ENCODE measurements at places on chromosomes 2 and 18. TPM values are rescaled to one million over a fixed set of nuclear protein-coding genes. Genes with fewer than 3 reads are reported as not detected.

ATP6V1C2 gene
- not detected for total RNA-seq

GRCh38 chr2:150100336-150100735 lies 387.1 kb downstream of the RND3 start:
- no peak for DNase-seq

GRCh38 chr2:144586476-144586875 lies 66.6 kb upstream of the ZEB2 start:
- DNase-seq = no peak

FSIP2 gene
- not detected for total RNA-seq

DNA sequence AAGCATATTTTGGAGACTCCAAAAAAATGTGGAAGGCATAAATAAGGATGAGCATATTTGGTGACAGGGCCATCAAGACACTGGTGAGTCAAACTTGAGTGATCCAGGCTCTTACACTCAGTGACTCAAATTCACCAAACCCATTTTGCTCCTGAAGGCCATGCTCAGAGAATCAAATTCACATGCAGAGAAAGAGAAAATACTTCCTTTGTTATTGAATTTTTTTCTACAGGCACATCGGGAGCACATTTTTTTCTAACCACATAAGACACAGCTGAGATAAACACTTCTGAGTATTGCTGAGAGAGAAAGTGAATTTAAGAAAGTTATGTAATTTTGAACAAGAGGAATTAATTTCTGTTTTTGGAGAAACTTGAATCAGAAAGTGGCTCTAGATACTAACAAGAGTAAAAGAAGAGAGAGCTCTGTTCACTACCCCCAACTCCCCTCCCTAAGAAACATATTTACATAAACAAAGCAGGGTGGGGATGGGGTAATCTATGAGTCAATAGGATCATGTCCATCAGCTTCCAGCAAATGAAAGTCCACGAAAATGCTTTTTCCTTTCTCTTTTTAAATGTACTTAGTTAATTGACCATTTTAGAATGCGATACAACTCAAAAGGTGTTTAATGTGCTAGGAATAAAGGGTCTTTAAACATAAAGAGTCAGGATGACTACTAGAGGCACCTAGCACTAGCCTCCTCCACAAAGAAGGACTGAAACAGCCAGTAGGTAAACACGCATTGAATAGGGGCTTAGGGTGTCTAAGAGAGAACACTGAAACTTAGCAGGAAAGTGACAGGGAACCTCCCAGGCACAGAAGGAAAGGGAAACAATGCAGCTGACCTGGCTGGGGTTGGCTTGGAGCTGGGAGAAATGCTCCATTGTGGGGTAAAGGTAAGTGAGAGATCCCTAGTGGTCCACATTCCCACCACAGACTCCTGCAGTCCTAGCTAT lies 152.3 kb downstream of the KCNE4 start:
- DNase-seq = no peak

- no peak for DNase-seq
Measured at GRCh38 chr2:7053650-7054265, 136.5 kb downstream of the RNF144A start.

GRCh38 chr18:49646873-49647272 lies 85.0 kb downstream of the LIPG start:
- DNase-seq = no peak

- no peak for DNase-seq
Measured at GRCh38 chr2:33222309-33222708, 254.1 kb upstream of the RASGRP3 start.

- DNase-seq = no peak
Measured at GRCh38 chr2:36871068-36871707, 95.1 kb downstream of the STRN start.

DNA sequence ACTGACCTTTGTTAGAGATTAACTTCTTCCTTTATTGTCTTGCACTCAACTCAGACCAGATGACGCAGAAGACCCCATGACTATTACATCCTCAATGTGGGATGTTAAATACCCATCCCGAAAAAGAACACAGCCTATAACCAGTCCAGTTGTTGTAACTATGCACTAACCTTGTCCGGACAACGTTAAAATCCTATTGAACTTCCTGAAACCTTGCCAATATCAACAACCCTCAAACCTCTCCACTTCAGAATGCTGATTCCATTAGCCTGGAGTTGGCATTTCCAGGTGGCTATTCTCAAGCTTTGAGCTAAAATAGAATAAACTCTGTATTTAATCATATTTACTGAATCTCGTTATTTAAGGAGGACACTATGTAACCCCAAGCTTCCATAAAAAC lies 13.6 kb downstream of the NMS start:
- no peak for DNase-seq

DNA sequence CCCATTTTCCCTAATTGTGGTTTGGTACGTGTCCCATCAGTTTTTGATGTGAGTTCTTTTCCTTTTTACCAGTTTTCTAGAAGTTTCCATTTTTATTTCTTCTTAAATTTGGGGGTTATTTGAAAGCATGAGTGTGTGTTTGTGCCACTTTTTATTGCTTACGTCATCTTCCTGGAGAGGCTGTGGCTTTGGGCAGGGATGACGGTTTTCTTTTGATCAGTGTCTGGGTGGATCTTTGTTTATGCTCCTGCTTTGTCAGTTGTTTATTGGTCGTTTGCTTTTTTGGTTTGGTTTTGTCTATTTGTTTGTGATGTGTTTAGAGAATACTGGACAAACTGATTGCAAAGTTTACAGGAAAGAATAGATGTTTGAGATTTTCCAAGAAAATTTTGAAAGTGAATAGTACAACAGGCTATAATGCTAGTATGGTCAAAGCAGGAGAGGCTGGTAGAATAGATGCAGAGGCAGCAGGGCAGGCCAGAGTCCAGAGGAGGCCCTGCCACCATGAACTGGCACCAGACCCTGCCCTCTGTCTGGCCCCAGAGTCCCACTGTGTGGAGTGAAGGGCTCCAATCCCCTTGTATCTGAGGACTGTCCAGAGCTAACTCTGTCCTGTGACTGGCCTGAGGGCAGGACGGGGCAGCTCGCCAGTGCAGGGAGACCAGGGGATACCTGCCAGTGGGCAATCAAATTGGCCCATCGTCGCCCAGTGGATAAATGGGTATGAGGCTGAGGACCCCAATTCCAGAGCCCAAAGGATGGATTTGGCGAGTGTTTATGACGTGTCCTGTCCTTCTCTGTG lies 23.4 kb upstream of the SNED1 start:
- DNase-seq = no peak

GPBAR1 gene
- total RNA-seq = 0.24 TPM

EN1 gene
- total RNA-seq = not detected

DNA sequence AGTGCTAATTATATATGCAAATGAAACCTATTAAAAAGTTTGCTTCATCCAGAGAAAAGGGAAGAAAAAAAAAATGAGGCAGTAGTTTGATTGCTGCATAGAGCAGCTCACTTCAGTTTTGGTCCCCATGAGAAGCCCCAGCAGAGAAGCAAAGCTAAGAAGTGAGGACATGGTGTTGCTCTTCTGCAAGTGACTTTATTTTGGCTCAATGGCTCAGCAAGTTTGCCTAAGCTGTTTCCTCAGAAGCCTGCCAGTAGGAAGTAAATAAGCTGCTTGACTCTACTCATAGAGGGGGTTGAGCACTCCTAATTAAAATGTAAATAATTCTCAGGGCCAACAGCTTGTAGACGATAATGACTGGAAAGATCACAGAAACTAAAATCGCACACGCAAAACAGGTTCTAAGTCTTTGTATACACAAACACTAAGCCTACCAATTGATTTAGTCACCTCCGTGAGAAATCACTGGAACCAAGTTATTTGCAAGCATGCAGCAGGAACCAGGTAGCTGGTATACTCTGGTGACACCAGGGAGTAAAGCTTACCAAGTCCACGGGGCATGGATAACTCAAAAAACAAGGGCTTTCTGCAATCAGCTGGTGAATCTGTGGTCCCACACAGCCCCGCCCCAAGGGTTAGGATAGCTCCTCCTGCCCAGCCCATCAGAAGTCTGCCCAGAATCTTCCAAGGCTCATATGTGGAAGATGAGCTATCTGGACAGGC lies 39.7 kb upstream of the NABP1 start:
- no peak for DNase-seq

DYNAP gene
- total RNA-seq = not detected

LHCGR gene
- total RNA-seq = not detected

GRCh38 chr2:42141687-42142546 lies 27.2 kb upstream of the EML4 start:
- DNase-seq = no peak

DNA sequence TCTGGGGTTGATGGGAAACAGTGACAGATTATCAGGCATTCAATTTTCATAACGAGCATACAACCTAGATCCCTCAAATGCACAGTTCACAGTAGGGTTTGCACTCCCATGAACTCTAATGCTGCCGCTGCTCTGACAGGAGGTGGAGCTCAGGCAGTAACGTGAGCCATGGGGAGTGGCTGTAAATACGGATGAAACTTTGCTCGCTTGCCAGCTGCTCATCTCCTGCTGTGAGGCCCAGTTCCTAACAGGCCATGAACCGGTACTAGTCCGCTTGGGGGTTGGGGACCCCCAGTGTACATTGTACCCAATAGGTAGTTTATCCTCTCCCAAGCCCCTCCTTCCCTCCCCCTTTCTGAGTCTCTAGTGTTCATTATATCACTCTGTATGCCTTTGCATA lies 94.6 kb downstream of the PTH2R start:
- no peak for DNase-seq

- no peak for DNase-seq
Measured at GRCh38 chr2:127153691-127154158, 46.8 kb upstream of the BIN1 start.

FLACC1 gene
- 1.3 TPM for total RNA-seq

EMILIN2 gene
- 26.3 TPM for total RNA-seq

CCBE1 gene
- not detected for total RNA-seq

DNA sequence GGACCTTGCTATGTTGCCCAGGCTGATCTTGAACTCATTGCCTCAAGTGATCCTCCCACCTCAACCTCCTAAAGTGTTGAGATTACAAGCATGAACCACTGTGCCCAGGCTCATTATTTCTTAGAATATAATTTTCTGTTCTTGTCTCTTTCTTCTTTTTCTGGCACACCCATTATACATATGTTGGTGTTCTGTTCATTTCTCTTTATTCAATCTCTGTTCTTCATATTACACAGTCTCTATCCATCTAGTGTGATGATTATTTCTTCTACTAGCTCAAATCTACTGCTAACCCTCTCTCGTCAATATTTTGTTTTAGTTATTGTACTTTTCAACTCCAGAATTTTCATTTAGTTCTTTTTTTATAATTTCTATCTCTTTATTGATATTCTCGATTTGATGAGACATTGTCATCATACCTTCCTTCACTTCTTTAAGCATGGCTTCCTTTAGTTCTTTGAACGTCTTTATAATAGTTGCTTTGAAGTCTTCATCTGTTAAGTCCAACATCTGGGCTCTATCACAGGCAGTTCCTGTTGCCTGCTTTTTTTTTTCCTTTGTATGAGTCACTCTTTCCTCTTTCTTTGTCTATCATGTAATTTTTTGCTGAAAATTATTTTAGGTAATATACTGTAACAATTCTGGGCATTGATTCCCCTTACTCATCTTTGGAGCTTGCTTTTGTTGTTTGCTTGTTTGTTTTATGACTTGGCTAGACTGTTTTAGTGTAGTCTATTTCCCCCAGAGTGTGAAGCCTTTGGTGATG lies 196.4 kb upstream of the NABP1 start:
- DNase-seq = no peak

LBX2 gene
- total RNA-seq = 0.18 TPM

DNA sequence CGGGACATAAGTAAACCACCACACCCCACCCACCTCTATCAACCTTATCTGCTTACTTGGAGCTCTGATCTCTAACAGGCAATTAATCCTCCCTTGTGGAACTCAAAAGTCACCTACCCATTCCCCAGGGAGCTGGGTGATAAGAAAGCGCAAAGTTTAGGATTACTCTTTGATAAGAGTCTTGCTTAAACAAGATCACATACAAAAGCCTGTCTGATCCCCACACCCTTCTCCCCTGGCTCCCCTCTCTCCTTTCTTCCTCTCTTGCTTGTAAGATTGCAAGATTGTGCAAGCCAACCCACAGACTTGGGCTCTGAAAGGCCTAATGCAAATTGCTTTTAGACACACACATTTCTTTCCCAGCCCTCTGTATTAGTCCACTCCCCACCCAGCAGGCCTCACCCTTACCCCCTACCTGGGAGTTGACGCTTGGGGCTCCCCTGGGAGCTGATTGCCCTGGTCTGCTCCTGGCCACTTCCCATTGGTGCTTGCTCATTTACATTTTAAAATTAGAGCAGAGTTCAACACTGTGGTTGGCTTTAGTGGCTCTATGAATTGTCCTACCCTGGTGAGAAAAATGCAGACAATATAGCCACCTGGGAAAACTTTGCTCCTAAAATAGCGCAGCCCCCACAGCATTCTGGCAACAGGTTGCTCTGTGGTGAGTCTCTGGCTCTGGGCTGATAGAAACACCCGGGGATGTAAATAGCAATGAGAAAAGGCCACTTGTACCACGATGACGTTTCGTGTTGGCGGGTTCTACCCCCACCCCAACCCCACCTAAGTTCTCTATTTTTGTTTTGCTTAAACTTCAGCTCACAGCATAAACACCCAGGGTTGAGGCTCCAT lies 92.8 kb upstream of the MSH2 start:
- no peak for DNase-seq

GRCh38 chr18:11482271-11482670 lies 127.1 kb upstream of the SLC35G4 start:
- no peak for DNase-seq

GRCh38 chr2:238912228-238912915 lies 64.5 kb downstream of the TWIST2 start:
- no peak for DNase-seq

GRCh38 chr2:75549401-75550253 lies 11.1 kb downstream of the EVA1A start:
- no peak for DNase-seq

- DNase-seq = no peak
Measured at GRCh38 chr2:177688844-177689243, 296.3 kb downstream of the AGPS start.

CYRIA gene
- 0.14 TPM for total RNA-seq

- DNase-seq = no peak
Measured at GRCh38 chr2:32235315-32235714, 29.4 kb downstream of the NLRC4 start.

DNA sequence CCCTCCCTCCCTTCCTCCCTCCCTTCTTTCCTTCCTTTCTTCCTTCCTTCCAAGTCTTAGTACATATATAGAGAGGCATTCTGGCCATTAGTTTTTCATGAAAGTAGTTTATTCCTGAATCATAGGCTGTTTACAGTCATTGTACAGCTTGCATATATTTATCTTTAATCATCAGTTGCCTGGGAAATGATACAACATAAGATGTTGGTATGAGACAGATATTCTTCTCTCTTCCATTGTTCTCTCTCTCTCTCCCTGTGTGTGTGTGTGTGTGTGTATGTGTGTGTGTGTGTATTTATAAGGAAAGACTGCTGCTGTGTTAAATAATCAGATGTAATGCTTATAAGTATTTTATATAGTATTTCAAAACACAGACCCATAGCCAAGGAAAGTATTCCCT lies 289.8 kb upstream of the UBE2E3 start:
- no peak for DNase-seq
